ENCODE measurements at places on chromosomes 7 and 10. TPM values are rescaled to one million over a fixed set of nuclear protein-coding genes. Genes with fewer than 3 reads are reported as not detected.

DNA sequence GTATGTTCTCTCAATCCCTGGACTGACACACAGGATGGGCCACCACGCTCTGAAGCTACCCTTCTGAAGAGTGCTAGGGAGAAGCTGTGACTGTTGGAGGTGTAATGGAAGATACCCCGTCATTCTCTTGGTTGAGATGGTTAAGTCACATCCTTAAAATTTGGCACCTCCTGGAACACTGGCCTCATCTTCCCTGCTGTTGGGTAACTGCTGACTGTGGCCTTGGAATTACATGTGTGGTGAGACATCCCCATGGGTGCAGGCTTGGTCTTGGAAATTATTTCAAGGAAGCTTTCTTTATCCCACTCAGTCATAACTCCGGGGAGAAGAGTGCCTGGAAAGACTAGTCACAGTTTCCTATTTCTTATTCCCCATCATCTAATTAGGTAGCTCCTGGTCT, 62.0 kb downstream of the LRMDA start:
- DNase-seq, result no peak

- DNase-seq, result no peak
These were observed 6.9 kb downstream of the CUL2 start for GRCh38 chr10:35083242-35083641.

DNA sequence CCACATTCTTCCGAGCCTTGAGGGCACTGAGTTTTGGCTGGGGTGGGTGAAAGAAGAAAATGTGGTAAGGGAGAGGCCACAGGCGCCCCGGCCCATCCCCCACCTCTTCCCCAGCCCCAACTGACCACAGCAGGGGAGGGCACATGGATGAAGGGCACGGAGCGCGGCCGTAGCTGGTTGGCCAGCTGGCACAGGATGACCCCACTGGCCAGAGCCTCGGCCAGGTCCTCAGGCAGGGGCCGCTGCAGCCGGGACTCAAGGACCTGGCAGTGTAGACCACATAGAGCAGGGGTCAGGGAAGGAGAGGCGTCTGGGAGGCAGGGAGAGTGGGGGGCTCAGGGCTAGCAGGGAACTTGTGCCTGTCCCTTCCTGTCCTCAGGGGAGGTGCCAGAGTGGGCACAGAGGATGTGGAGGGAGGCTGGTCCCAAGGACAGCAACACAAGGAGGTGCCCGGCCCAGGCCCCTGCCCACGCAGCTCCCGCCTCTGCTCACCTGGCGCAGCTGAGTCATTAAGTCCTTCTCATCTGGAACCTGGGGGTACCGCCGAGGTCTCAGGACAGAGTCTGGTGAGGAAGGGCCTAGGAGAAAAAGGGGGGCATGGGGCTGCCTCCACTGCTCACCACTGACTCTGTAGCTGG, 2.2 kb upstream of the SAP25 start:
- no peak for DNase-seq

GRCh38 chr10:77328272-77328816, 309.3 kb downstream of the KCNMA1 start:
- DNase-seq, result no peak

- no peak for DNase-seq
These were observed 3.4 kb downstream of the CLEC2L start for GRCh38 chr7:139526578-139527544.

Gene DNAJC30
- 8.8 TPM for total RNA-seq

DNA sequence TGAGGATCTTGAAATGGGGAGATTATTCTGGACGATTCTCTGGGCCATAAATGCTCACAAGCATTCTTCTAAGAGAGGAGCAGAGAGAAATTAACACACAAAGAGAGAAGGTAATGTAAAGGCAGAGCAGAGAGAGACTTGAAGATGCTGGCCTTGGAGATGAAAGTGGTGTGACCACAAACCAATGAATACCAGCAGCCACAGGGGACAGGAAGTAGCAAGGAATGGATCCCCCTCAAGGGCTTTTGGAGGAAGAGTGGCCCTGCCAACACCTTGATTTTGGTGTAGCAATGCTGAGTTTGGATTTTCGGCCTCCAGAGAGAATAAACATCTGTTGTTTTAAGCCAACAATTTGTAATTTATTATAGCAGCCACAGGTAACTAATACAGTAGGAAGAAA, 1155.6 kb downstream of the TYW1 start:
- DNase-seq, result no peak

Gene KLF14
- not detected for total RNA-seq

Gene ATP5MK
- total RNA-seq, result 747 TPM

- no peak for DNase-seq
These were observed 498.3 kb downstream of the CCSER2 start for GRCh38 chr10:84826704-84827103.

DNA sequence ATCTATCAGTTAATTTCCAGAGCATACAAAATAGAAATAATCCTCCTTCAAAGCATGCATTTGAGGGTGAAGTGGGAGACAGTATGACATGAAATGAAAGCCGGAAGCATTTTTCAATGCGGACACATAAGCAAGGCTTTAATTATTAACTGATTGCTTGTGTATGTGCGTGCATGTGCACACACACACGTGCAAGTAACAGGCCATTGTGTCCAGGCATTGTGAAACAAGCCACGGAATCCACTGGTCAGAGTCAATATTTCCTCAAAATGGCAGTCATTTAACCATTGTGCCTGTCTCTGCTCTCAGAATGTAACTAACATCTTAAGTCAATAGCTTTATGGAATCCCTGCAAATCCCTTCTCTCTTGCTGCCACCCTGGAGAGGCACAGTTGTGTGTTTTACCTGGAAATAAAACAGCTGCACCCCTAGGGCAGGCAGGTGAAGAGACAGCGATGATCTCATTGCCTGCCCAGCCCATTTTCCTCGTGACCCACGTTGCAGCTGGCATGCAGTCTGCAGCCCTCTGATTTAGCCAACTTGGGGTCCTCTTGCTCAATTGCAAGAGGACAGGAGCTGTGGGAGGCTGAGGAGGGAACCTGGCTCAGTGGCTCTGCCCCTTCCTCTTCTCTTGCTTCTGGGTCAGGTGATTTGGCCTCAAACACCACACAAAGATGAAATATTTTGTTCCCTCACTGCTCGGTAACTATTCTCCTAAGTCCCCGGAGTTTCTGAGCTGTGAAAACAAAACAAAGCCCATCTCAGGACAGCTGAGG, 500.9 kb upstream of the ZMIZ1 start:
- DNase-seq, result no peak

- no peak for DNase-seq
These were observed 125.7 kb downstream of the ABCA13 start for GRCh38 chr7:48296966-48297365.

Gene SLC26A3
- not detected for total RNA-seq

DNA sequence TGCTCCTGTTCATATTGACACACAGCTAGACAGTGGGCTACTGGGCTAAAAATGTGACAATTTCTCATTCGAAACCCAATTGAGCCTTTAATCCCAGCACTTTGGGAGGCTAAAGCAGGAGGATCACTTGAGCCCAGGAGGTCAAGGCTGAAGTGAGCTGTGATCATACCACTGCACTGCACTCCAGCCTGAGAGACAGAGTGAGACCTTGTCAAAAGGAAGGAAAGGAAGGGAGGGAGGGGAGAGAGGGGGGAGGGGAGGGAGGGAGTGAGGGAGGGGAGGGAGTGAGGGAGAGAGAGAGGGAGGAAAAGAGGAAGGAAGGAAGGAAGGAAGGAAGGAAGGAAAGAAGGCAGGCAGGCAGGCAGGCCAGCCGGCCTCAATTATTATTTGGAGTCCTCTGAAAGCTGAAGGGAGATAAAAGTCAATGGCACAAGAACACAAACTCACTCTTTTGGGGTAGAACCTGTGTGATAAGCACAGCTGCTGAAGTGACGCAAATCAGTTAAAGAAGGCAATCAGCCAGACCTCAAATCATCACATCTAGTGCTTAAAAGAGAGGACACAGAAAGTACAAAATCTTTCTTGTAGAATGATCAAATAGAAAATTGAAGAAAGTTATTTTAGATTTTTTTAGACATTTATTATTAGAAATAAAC, 98.1 kb downstream of the CCDC71L start:
- DNase-seq, result no peak

DNA sequence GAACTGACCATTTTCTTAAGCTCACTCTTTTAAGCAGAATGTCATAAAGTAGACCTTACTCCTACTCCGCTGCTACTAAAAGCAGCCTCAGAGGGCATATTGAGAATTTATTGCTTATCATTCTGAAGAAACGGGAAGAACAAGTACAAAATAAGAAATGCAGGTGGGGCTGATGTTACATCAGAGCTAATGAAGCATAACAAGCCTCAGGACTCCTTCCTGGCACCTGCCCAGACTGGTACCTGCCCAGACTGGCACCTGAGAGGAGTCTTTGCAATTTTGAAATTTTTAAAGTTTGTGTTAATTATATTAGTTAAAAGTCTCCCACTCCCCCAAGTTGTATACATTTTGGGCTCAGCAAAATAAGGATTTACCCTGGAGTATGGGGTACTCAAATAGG, 162.4 kb downstream of the SEMA3E start:
- DNase-seq, result no peak

GRCh38 chr7:87199241-87199640, 20.3 kb downstream of the TMEM243 start:
- DNase-seq, result no peak

Gene ACSM6
- not detected for total RNA-seq

DNA sequence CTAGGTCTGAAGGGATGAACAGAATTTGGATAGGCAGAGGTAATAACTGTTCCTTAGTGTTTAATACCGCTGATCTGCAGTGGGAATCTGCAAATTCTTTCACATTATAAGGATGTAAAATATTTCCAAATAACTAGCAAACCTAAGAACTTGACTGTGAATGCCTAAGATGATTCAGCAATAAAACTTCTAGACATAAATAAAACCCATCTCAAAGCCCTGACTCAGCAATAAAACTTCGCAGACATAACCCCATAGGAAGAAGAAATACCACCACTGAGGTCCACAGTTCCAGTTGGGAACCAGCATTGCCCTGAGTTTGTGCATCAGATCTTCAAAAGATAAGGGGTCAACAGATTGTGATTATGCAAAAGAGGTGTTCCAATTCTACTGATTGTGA, 354.2 kb downstream of the GFRA1 start:
- no peak for DNase-seq

- peak; percentile 26 for DNase-seq
These were observed 9.2 kb downstream of the SP8 start for GRCh38 chr7:20777377-20778062.

Gene POU6F2
- not detected for total RNA-seq

- no peak for DNase-seq
These were observed 727 bp downstream of the ATRNL1 start for GRCh38 chr10:115093776-115094408.

Gene CPEB3
- 6.7 TPM for total RNA-seq

DNA sequence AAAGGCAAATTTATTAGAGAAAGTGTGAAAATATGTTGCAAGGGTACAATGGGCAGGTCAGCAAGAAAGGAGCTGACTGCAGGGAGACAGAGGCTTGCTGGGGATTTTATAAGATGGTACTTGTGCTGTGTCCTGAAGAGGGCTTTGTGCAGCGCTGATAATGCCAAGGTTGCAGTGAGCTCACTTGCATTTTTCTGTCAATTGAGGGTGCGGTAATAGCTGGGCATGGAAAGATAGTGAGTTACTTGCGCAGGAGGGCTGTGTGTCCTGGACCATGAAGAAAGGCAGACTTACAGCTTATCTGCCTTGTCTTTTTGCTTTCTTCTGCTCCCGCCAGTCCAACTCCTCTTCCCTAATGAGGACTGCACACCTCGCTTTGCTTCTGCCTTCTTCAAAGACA, 12.5 kb downstream of the CDC123 start:
- no peak for DNase-seq

- peak; percentile 51 for DNase-seq
These were observed 2.9 kb downstream of the TECPR1 start for GRCh38 chr7:98249106-98249505.

Gene FOXI2
- 0.14 TPM for total RNA-seq

GRCh38 chr10:12160664-12161063, 31.2 kb downstream of the SEC61A2 start:
- no peak for DNase-seq

GRCh38 chr7:31744294-31744874, 57.4 kb downstream of the PPP1R17 start:
- peak; percentile 54 for DNase-seq

- DNase-seq, result no peak
These were observed 10.6 kb upstream of the TSPAN14 start for GRCh38 chr10:80443531-80443974.

DNA sequence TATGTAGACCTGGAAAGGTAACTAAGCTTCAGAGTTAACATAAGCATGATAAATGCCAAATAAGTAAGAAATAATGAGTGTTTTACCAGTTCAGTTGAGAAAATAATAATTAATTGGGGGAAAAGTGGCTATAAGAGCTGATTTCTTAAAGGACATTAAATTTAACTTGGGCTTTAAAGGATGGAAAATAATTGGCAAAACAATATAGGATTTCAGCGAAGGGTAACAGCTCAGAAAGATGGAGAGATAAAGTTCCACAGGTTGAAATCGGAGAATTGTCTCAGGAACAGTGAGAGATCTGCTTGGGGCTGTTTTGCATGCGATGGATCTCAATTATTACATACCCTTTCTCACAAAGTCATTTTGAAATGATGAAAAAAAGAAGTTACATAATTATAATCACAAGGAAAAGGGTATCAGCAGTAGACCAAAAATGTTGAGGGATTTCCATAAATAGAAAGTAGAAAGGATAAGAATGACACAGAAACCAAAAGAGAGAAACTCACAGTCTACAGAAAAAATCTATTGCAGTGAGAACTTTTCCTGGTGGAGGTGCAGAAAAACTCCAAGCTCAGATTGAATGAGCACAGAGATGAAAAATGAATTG, 40.1 kb upstream of the ITGB8 start:
- DNase-seq, result no peak

Gene FBXO24
- total RNA-seq, result 0.11 TPM

- DNase-seq, result no peak
These were observed 23.8 kb downstream of the ELN start for GRCh38 chr7:74051629-74052410.

Gene CRHR2
- 0.66 TPM for total RNA-seq

- no peak for DNase-seq
These were observed 69.6 kb upstream of the GRM8 start for GRCh38 chr7:127322351-127322750.

Gene LFNG
- 10.0 TPM for total RNA-seq

Gene NACAD
- total RNA-seq, result 16.3 TPM

Gene SAP25
- not detected for total RNA-seq
